ENCODE measurements at places on chromosomes 12 and 14.

- DNase-seq: no peak
Observed at GRCh38 chr12:83676781-83677295, 990.1 kb downstream of the TMTC2 start.

DNA sequence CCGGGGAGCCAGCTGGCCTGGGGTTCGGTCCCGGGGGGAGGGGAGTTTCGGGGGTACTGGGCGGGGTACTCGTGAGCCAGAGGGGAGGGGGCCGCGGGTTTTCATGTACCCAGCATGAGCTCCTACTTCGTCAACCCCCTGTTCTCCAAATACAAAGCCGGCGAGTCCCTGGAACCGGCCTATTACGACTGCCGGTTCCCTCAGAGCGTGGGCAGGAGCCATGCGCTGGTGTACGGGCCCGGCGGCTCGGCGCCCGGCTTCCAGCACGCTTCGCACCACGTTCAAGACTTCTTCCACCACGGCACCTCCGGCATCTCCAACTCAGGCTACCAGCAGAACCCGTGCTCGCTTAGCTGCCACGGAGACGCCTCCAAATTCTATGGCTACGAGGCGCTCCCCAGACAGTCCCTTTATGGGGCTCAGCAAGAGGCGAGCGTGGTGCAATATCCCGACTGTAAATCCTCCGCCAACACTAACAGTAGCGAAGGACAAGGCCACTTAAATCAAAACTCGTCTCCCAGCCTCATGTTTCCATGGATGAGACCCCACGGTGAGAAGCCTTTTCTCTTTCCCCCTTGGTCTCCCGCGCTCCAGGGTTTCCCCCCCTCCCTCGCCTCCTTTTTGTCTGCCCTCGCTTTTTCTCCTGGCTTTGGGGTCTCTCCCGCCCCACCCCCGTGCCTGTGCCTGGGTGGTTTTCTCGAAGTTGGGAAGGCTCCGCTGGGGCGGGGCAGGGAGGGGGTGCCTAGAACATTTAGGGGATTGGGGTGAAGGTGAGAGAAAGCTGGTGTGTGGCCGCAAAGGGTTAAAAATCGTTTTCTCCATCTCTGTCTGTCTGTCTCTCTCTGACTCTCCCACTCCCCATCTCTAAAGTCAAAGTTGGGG, 627 bp downstream of the HOXC8 start:
- DNase-seq: no peak

- no peak for DNase-seq
Observed at GRCh38 chr14:62247266-62247665, 485.0 kb downstream of the SNAPC1 start.

GRCh38 chr14:33250963-33251362, 312.3 kb downstream of the NPAS3 start:
- DNase-seq: no peak

- peak; percentile 90 for DNase-seq
Observed at GRCh38 chr14:103141117-103141796, 18.0 kb downstream of the TNFAIP2 start.

GRCh38 chr12:132121283-132121682, 22.8 kb downstream of the DDX51 start:
- no peak for DNase-seq

GRCh38 chr12:107522692-107523477, 162.7 kb upstream of the PWP1 start:
- DNase-seq: peak; percentile 65

- no peak for DNase-seq
Observed at GRCh38 chr14:104516906-104517305, 62.7 kb upstream of the C14orf180 start.

DNA sequence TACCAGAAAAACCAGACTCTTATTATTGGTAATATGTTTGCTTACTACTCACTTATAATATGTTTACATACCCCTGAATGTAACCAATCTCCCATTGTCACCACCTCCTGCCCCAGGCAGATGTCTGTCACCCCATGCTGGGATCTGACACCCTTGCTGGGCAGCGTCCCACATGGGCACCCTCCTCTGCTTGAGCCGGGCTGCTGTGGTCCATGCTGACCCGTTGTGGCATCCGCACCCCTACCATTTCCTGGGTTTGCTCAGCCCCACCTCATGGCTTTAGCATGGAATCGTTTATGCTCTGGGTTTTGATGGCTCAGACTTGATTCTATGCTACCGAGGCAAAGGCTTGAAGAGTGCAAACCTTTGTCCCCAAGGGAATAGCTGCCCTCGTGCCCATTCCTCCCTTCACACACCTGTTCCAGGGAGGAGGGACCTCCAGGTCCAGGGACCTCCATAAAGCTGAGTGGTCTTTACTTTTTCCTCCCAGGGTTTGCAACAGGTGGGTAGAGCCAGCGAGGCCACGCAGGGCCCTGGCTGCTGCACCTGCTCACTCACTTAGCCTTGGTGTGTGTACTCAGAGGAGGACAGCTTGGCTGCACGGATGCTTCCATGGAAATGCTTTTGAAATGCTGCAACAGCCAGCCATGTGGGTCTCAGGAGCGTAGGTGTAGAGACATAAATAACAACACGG, 68.7 kb downstream of the PRMT8 start:
- no peak for DNase-seq

GRCh38 chr12:123421314-123421713, 15.2 kb downstream of the RILPL2 start:
- DNase-seq: no peak

DNA sequence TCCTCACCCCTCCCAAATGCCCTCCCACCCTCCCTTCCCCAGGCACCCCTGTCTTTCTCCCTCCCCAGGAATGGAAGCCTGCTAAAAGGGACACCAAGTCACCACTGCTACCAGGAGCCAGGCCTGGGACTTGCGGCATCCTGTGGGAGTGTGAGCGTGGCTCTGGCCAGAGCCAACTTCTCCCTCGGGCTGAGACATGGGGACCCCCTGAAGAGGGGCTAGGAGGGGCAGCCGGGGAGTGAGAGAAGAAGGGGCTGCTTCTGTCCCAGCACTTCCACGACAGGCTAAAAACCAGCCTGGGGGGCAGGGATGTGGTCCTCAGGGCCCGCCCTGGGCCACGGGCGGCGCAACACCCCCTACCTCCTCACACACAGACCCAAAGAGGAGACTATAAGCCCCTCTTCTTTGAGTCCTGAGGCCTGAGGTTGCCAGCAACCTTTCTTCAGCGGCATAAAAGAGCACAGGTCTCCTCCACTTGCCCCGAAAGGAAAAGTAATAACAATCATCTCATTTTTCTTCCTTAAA, 278.9 kb downstream of the DPF3 start:
- DNase-seq: no peak

DNA sequence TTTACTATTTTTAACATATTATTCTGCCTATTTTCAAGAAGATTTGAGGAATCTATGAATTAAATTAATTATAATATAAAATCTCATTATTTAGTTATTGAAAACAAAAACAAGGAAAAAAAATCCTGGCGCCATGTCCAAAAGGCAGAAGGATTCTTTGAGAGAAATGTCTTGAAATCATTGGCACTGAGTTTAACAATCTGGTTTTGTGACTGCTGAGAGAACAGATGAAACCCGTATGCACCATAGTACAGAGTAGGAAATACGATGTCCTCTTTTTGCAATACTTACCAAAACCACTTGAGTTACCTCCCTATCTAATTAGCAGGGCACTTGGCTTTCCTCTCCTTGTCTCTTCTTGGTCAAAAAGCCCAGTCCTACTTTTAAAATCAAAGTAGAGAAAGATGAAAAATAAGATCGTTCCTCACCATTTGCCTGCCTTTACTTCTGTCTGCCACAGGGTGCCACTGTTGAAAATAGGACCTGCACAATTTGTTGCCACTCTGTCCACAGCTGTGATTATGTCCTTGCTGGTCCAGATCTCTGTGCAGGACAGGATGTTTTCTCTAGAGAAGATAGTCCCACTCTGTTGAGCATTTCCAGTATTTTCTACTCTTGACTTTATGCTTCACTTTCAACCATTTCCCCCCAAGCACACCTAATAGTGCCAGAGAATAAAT, 179.7 kb downstream of the PDZRN4 start:
- DNase-seq: no peak

DNA sequence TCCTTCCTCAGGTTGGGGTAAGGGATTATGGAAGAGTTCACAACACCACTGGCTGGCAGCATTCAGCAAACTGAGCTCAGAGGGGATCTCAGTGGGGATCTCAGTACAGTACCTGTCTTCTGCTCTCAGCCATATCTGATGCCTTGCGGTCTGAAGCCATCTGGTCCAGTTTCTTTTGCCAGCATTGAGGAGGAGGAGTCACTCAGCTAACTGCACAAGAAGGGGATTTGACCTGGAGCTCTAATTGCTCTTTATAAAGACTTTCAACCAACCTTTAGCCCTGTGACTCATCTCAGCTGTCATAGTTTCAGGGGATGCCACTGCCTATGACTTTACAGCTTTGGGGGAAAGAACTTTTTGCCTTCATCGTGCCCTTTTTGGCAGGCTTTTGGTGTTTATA, 44.9 kb downstream of the JKAMP start:
- DNase-seq: no peak

- DNase-seq: no peak
Observed at GRCh38 chr12:39368891-39369290, 74.0 kb downstream of the KIF21A start.

DNA sequence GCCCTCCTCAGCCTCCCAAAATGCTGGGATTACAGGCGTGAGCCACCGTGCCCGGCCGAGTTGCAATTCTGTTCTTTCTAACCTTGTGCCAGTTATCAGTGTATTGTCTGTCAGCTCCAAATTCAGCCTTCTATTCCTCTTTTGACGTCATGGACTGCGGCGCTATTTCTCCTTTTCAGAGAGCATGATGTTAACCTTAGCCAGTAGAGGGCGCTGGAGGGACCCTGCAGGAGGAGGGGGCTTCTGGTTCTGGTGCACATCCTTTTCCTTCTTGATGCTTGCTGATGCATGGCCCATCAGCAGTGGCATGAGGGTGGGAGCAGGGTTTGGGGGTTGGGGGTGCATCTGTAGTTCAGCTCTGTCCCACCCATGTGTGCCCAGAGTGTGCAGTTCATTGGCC, 179.3 kb upstream of the RMST start:
- DNase-seq: peak; percentile 60

- no peak for DNase-seq
Observed at GRCh38 chr12:26723379-26724308, 109.3 kb downstream of the ITPR2 start.

- no peak for DNase-seq
Observed at GRCh38 chr12:114626-115211, 48.2 kb downstream of the IQSEC3 start.

DNA sequence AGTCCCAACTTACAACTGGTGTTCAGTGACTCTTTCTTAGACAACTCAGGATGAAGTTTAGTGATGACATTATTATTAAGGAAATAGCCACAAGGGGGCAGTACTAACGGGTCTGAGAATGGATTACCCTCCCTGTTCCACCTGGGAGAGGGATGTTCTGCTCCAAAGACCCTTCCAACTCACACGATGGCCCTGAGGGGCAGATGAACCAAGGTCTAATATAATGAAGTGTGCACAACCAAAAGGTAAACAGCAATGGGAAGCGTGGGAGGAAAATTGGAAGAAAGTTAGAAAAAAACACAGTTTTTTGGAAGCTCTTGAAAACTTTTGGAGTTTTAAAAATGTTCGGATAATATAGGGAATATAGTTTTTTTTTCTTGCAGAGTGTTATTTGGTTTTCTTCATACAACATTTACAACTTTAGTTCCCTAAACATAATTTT, 24.0 kb downstream of the FGF6 start:
- no peak for DNase-seq

DNA sequence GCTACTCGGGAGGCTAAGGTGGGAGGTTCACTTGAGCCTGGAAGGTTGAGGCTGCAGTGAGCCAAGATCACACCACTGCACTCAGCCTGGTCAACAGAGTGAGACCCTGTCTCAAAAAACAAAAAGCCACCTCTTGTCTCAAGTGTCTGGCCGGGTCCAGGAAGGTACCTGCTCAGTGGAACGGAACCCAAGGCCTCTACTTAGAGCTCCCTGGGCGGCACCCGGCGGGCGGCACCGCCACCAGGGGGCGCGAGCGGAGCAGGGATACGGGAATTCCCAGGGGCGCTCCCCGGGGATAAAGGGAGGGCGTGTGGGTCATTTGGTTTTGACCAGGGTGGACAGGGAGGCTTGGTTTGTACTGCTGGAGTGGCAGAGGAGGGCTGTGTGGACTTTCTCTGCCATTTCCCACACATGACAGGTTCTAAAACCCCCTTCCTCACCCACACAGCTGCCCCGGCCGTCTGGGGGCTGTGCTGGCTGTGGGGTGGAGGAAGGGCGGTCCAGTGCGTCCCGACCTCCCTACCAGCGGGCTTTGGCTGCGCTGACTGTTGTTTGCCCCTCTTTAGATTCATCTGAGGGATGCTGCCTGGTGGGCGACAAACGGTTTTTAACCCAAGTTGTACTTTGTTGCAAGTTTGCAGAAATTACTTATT, 91.4 kb downstream of the SETD3 start:
- peak; percentile 79 for DNase-seq

GRCh38 chr12:132214891-132215290, 70.6 kb downstream of the NOC4L start:
- peak; percentile 43 for DNase-seq

- no peak for DNase-seq
Observed at GRCh38 chr12:26327975-26328644, 132.7 kb downstream of the SSPN start.

DNA sequence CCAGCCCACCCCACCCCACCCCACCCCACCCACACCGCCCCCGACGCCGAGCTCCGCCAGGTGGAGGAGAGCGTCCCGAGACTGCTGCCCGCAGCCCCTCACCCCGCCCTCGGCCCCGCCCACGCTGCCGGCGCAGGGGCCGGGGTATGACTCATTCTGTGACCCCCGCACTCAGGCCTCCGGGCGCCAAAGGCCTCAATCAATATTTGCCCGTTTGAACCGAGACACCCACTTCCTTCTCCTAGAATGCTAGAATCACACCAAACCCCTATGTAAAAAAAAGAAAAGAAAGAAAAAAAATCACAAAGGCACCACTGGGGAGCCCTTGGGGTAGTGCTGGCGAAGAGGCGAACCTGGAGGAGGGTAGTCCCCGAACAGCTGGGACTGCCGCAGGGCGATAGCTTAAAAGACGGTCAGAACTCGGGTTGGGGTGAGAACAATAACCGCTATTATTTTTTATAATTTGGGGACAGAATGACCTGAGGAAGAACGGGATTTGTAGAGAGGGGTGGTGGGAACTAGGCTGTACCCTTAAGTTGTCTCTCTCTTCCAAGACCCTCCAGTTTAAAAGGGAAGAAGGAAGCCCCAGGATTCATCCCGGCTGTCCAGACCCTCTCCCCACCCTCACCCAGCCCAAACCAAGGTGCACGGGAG, 894 bp downstream of the KRT8 start:
- DNase-seq: peak; percentile 67

- DNase-seq: peak; percentile 96
Observed at GRCh38 chr14:64702493-64703394, 1.5 kb upstream of the PLEKHG3 start.

DNA sequence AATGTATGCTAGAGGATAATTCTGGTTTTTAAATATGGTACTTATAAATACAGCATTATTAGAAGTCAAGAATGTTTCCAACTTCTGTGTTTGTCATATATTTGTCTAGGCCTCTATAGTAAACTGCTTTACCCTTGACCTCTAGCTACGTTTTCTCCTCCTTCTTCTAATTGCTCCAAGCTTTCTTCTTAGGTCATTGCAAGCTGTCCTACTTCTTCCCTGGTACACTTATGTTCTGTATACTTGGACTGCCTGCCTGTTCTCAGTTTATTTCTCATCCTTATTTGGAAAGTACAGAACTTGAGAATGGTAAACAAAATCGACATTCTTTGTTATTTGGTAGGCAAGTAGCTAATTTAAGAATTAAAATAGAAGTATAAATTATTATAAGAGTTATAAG, 23.9 kb upstream of the ATP2B1 start:
- DNase-seq: no peak

- no peak for DNase-seq
Observed at GRCh38 chr14:65565948-65566347, 153.4 kb downstream of the FUT8 start.

GRCh38 chr14:70803321-70804310, 5.7 kb downstream of the MAP3K9 start:
- no peak for DNase-seq

GRCh38 chr12:55797068-55797467, 20.5 kb downstream of the SARNP start:
- peak; percentile 36 for DNase-seq

All from WTC11 (cell line).